GM13976 (cell line): ENCODE measurements at places on chromosomes 1 and 21.

- DNase-seq = no peak
These were observed 53.6 kb upstream of the NEXN start for GRCh38 chr1:77834771-77835334.

DNA sequence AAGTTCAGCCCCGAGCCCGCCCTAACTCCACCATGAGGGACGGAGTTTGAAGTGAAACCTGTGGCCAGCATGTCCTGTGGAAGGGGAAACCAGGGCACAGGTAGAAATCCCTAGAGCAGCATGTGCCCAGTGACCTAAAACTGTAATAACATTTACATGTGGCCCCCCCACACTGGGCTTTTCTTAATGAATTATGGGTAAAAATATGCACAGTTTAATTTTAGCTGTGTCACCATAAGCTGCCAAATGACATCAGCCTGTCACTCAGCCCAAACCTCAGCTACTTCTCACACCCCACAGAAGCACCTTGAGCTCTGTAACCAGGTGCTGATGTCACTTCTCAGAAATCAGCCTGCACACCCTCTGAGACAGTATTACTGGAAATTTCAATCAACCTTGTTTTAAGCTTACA lies 50.0 kb upstream of the SLC19A1 start:
- DNase-seq = peak; percentile 85

- DNase-seq = no peak
These were observed 76.0 kb upstream of the ZBTB40 start for GRCh38 chr1:22375601-22376000.

- DNase-seq = no peak
These were observed 384.9 kb downstream of the NCAM2 start for GRCh38 chr21:21383126-21383525.
